NK-92 treated with Interleukin-12 subunit alpha and Interleukin-12 subunit beta, amount 100 ng/mL, for 24 hours (cell line): ENCODE measurements at places on chromosomes 2 and 18.

DNA sequence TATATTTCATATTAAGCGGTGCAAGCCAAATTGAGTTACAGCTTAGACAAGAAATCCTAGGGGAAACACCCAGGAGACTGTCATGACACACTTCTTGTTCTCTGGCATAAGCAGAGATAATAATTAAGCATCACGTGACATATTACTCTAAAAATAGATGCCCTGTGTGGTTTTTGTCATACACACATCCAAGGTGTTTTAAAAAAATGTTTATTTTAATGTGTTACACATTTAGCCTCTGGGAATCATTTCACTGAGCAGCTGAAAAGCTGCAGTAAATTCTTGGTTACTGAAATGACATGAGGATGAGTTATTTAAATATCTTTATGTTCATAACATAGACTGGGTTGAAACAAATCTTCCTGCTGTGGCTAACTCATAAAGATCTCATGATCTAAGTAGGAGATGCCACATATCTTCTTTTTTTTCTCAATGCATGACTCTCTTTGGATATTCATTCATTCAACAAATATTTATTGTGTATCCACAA, 38.0 kb upstream of the ERMN start:
- no peak for DNase-seq

DNA sequence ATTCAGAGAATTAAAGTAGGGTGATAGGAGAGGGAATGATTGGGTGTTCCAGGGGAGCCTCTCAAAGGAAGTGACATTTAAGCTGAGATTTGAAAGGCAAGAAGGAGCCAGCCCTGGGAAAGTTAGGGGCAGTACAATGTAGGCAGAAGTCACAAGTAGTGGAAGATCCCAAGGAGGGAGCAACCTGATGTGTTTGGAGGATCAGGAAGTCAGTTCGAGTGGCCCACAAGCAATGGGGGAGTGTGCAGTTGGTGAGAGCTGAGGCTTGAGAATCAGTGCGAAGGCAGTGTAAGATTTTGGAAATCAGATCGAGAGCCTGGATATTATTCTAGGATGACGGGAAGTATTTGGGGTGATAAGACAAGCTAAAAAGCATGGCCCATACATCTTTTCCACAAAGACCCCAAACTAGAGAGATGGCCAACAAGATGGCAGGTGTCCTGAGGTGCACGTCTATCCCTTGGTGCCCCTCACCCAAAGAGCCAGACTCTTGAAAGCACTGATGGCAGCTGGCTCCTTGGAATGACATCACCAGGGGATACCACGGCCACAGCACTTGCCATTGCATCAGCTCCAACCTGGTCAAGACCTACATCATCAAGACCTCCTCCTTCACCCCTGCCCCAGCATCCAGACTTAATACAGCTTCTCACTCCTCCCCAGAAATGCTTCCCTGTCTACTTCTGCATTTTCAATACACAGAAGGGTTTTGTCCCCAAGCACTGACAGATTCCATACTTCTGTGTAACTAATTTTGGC, 127.3 kb downstream of the BCL2 start:
- DNase-seq: peak; percentile 5

- DNase-seq: no peak
Measured at GRCh38 chr2:63589148-63589958, 590 bp downstream of the MDH1 start.

- DNase-seq: no peak
Measured at GRCh38 chr18:44541781-44542180, 138.9 kb upstream of the SETBP1 start.

DNA sequence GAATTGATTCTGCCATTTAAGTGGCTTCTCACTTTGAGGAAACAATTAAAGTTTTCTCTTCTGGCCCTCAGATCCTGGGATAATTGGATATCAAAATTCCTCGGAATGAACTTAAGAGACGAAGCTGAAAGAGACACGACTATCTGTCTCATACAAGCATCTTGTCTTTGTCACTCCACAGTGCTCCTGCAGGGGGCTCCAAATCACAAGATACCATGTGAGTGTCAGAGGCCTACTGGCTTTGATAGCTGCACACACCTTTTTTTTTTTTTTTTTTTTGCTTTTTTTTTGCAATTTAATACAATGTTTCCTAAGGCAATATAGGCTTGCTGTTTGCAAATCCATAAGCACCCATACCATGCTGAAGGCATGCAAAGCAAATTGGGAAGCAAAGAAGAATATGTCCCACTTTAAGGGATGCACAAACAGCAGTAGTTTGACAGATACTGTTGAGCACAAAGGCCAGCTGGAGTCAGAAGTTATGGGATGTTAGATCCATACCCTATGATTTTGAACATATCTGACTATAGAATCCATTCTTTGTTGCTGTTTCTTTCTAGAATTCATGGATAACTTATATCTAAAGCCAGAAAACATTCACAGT, 109.0 kb upstream of the CBLN2 start:
- peak; percentile 3 for DNase-seq
